Lower leg skin (tissue), 4 donors: ENCODE measurements at places on chromosomes 5 and 9. TPM values are rescaled to one million over a fixed set of nuclear protein-coding genes. Genes with fewer than 3 reads are reported as not detected.

GRCh38 chr5:18771097-18771610 is 1136.9 kb downstream of the TAF11L14 start:
- no peak for DNase-seq

Gene C9orf152
- total RNA-seq: 11.1 TPM

DNA sequence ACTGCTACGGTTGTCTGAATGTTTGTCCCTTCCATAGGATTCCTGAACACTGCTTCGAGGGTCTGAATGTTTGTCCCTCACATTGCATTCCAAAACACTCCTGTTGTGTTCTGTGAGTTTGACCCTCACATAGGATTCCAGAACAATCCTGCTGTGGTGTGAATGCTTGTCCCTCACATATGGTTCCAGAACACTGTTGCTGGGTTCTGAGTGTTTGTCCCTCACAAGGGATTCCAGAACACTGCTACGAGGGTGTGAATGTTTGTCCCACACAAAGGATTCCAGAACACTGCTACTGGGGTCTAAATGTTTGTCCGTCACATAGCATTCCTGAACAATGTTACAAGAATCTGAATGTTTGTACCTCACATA is 201.2 kb downstream of the FOXD4L6 start:
- DNase-seq: no peak

Gene LCN15
- total RNA-seq: not detected

DNA sequence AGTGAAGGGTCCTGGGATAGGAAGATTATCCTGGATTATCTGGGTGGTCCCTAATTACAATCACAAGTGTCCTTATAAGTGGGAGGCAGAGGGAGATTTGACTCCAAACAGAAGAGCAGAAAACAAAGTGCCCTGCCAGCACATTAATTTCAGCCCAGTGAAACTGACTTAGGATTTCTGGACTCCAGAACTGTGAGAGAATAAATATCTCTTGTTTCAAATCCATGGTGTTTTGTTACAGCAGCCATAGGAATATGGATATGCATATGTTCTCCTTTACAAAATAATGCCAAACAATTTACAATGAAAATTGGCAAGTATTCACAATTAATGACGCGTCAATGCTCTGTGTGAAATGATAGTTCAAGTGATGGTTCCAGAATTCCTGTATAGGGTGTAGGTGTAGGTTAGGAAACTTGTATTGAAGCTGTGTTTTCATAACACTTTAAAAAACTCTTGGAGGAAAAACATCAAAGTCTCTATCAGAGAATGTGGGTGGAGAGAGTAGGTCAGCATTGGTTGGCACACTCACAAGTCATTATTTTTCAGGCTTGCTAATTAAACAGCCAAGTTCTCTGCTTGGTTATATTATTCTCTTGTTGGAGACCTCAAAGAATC is 19.9 kb upstream of the PLPP1 start:
- no peak for DNase-seq

- DNase-seq: no peak
These were observed 35.5 kb upstream of the ELL2 start for GRCh38 chr5:95996904-95997723.

GRCh38 chr5:167413506-167413905 is 877.9 kb upstream of the WWC1 start:
- DNase-seq: no peak

- no peak for DNase-seq
These were observed 1166.5 kb upstream of the CDH18 start for GRCh38 chr5:21154526-21154925.

Gene LMX1B
- 3.2 TPM for total RNA-seq

DNA sequence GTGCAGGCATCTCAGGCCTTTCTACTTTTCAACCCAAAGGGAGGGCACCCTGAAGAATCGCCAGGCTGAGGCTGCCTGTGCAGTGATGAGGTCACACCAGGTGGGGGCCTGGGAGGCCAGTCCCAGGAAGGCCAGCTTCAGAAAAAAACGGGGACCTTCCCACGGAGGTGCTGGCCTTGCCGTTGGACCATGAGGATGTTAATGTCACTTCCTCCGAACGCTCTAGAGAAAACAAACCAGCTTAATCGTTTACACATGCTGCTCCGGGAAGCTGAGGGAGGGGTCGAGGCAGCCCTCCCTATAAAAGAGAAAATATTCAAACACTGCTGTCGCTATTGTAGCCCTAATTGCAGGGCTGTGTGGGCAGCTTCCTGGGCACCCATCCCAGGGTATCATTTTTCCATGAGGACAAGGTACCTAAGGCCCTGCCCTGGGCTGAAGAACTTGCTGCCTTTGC is 27.0 kb downstream of the PTGES start:
- DNase-seq: no peak

GRCh38 chr9:23662320-23662719 is 163.7 kb downstream of the ELAVL2 start:
- DNase-seq: no peak

Gene PCDHB5
- 0.49 TPM for total RNA-seq

- no peak for DNase-seq
These were observed 87.3 kb downstream of the ANKRD18B start for GRCh38 chr9:33611358-33611757.

GRCh38 chr9:32875242-32875641 is 91.9 kb downstream of the TMEM215 start:
- no peak for DNase-seq

- no peak for DNase-seq
These were observed 133.1 kb downstream of the GABBR2 start for GRCh38 chr9:98575379-98576346.

Gene LIX1
- not detected for total RNA-seq

GRCh38 chr5:107376546-107377276 is 294.0 kb downstream of the EFNA5 start:
- DNase-seq: no peak

DNA sequence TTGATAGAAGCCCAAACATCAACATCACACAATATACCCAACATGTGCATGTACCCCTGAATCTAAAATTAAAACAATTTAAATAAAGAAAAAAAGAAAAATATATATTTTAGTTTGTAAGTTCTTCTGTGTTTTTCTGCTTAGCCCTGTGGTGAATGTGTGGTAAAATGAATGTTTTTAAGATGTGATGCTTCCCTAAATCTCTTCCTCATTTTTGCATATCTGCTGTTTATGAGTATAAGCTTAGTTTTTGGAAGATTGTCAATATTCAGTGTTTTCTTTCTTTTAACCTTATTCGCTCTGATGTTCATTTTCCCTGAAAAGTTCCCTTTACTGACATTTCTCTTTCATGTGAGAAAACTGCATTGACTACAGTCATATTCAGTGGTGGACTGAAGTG is 44.4 kb upstream of the DAB2 start:
- no peak for DNase-seq

- no peak for DNase-seq
These were observed 27.5 kb downstream of the GDNF start for GRCh38 chr5:37812365-37812764.

DNA sequence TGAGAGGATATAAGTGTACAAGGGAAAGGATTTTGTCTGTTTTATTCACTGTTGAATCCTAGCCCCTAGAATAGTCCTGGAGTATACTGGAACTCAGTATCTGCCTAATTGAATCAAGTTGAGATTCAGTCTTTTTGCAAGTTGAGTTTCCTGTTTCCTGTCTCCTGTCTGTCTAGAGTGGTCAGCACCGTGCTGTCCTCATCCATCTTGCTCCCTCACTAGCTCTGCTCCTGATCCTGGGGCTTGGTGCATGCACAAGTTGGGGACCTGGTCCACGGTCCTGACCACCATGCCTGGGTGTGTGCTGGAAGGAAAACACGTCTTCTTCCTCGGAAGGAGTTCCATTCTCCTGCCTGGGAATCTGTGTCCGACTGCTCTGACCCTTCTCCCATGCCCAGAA is 3.2 kb downstream of the IL5 start:
- DNase-seq: no peak

DNA sequence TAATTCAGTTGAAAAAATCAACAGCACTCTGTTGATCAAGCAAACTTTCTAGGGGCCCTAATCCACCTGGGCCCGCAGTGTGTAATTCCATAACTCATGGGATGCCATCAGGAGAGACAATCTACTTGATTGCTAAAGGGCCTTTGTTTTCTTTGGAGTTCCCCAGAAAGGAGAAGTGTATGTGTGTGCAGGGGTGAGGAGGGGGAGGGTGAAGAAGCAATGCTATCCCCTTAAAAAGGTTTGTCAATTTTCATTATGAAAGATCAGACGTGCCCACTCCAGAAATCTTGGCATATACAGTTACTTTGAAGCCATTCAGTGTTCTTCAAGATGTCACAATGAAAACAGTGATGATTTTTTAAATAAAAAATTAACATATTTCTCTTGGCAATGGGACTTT is 6.2 kb downstream of the PARP8 start:
- no peak for DNase-seq

GRCh38 chr9:19174127-19174912 is 47.0 kb upstream of the PLIN2 start:
- DNase-seq: peak; percentile 71

- no peak for DNase-seq
These were observed 87.7 kb downstream of the FOCAD start for GRCh38 chr9:20771729-20772128.

GRCh38 chr9:111065414-111065813 is 27.1 kb upstream of the LPAR1 start:
- DNase-seq: no peak

Gene FAM221B
- not detected for total RNA-seq

GRCh38 chr9:37676411-37676830 is 25.7 kb downstream of the FRMPD1 start:
- no peak for DNase-seq

- no peak for DNase-seq
These were observed 185.2 kb downstream of the HSPA4 start for GRCh38 chr5:133236976-133237375.

- no peak for DNase-seq
These were observed 363.2 kb downstream of the GLIS3 start for GRCh38 chr9:3936520-3937235.

- no peak for DNase-seq
These were observed 107.0 kb downstream of the GPBP1 start for GRCh38 chr5:57280853-57281252.

Gene NIM1K
- total RNA-seq: 0.65 TPM

GRCh38 chr5:25006237-25006636 is 361.5 kb upstream of the CDH10 start:
- DNase-seq: no peak

DNA sequence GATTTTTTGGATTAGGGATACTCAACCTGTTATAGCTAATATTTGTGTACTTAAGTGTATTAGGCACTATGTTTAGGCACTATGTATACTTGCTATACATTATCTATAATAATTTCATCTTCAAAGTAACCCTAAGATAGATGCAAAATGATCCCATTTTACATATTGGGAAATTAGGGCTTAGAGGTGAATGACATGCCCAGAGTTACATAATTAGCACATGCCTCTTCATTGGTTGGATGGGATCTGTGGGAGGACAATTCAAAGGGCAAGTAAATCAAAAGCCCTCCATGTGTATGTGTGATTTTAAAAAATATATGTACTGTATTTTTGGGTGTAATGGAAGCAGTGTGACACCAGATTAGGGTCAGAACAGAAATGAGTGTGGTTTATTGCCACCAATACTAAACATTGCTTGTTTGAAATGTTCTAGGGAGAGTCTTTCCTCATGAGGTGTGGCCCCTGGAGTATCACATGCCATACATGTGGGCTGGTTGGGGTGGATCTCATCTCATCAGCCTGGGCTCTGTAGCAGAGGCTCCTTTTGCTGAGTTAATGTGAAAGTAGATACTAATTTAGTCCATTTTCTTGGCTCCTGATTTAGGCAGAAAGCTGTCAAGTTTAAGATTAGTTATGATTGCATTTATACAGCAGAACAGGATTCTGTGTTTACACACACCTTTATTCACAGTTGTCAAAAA is 5.5 kb downstream of the C9orf85 start:
- no peak for DNase-seq

Gene TRAF2
- total RNA-seq: 13.2 TPM

Gene PCDHGB2
- total RNA-seq: 2.2 TPM

Gene NR2F1-AS1
- not detected for total RNA-seq

- no peak for DNase-seq
These were observed 655.2 kb downstream of the PDE4D start for GRCh38 chr5:59238126-59238902.

DNA sequence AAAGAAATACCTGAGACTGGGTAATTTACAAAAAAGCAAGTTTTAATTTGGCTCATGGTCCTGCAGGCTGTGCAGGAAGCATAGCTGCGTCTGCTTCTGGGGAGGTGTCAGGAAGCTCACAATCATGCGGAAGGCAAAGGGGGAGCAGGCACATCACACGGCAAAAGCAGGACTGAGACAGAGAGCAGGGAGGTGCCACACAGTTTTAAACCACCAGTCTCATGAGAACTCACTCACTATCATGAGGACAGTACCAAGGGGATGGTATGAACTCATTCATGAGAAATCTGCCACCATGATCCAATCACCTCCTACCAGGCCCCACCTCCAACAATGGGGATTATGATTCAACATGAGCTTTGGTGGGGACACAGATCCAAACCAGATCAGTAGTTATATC is 96.2 kb downstream of the OSTF1 start:
- no peak for DNase-seq

DNA sequence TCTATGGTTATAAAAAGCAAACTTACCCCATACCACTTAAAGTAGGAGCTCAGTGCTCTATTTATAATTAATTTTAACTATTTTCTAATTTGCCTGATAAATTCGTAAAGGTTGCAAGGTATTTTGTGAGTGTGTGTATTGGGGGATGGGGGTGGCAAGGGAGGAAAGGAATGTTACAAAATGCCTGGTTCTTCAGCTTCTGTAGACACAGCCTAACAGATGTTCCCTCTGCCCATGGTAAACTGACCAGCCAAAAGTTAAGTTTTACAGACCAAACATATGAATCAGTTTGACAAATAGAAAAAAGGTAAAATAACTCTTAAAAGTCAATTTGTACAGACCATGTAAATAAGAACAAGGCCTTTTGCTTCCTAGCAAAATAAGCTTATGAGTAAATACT is 232.6 kb downstream of the KIAA0825 start:
- no peak for DNase-seq

- no peak for DNase-seq
These were observed 30.3 kb downstream of the VCP start for GRCh38 chr9:35042081-35042604.

DNA sequence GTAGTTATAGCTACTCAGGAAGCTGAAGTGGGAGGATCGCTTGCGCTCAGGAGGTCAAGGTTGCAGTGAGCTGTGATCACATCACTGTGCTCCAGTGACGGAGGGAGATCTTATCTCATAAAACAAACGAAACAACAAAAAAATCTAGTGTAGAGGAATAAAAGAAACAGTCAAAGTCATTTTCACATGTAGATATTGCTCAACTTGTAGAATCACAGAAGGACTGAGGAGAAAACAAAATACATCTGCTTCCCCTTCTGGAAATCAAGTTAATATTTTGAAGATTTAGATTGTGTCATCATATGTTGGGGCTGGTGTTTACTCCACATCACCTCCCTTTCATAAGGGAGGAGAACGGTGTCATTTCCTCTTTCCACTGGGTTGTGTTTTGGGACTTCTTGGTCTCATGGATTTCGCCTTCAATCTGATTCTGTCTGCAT is 8.2 kb upstream of the SLC46A2 start:
- DNase-seq: no peak

Gene CNTFR
- total RNA-seq: 2.5 TPM

Gene IRX2
- total RNA-seq: 31.6 TPM

Gene PCDHGA8
- total RNA-seq: 0.97 TPM
